Upper lobe of right lung (tissue), 1 donor: ENCODE measurements at places on chromosomes 3 and 15.

- no peaks in the 10 kb centered on the region for H3K36me3 ChIP-seq
- no peak overlapping the region for H3K4me3 ChIP-seq
- no peak for DNase-seq
- no peaks in the 10 kb centered on the region for H3K4me1 ChIP-seq
- H3K27me3 ChIP-seq: no peaks in the 10 kb centered on the region
- no peak overlapping the region for H3K27ac ChIP-seq
Observed at GRCh38 chr3:55468251-55468650, 18.9 kb downstream of the WNT5A start.

DNA sequence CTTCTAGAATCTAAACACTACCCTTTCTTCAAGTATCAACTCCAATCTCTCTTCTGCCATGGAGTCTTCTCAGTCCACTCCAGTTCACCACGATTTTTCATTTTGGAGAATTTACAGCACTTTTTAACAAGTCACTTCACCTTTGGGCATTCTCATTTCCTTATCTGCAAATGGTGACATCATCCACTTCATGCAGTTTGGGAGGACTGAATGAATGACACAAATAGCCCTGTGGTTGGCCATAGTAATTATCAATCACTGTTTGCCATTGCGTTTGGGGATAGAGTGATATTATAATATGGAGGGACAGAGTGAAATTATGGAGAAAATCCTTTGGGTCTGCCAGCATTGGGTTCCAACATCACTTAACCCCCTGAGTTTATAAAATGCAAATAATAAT is 38.0 kb upstream of the TM4SF1 start:
- DNase-seq: no peak
- H3K4me1 ChIP-seq: peaks cover 12% of the 10 kb centered on the region
- no peaks in the 10 kb centered on the region for H3K27me3 ChIP-seq
- H3K4me3 ChIP-seq: no peak overlapping the region

- H3K4me1 ChIP-seq: no peaks in the 10 kb centered on the region
- no peaks in the 10 kb centered on the region for H3K27me3 ChIP-seq
- no peak overlapping the region for H3K27ac ChIP-seq
- no peak for DNase-seq
- H3K4me3 ChIP-seq: no peak overlapping the region
Observed at GRCh38 chr3:45112939-45113338, 33.2 kb downstream of the CDCP1 start.

DNA sequence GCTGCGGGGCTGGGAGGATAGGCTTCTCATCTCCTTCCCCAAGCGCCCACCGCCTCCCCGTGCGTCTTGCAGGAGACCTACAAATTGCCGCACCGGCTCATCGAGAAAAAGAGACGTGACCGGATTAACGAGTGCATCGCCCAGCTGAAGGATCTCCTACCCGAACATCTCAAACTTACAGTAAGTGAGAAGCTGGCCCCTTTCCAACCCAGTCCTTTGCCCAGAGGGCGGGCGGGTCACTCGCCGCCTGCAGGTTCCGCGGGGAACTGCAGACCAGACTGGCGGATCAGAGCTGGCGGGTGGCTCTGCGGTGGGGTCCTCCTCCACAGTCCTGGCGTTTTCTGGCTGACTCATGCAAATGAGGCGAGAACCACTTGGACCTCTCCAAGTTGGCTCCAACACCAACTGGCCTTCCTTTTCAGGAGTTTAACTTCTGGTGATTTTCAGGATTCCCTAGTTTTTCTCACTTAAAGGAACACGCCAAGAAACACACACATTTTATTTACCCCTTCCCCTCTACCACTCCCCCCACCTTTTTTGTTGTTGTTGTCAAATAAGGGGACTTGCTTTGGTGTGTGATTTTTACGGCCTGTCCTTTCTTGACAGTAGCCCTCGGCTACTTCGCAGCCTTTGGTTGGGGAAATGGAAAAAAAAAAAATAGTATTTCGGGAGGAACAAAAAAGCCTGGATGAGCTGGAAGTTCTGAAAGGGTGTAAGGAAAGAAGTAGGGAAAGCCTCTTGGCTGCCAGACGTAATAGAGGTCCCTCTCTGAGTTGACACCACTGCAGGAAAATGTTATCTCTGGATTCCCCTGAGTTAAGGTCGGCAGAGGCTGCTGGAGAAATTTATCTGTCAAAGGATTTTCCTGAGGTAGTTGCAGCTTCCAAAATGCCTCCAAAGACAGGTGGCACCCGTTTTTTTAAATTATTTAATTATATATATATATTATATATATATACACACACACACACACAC is 1.3 kb downstream of the BHLHE40 start:
- H3K36me3 ChIP-seq: peaks cover 37% of the 10 kb centered on the region
- H3K4me3 ChIP-seq: peak overlapping the region; percentile 98
- H3K27ac ChIP-seq: peak overlapping the region; percentile 100
- no peaks in the 10 kb centered on the region for H3K27me3 ChIP-seq
- peaks cover 51% of the 10 kb centered on the region for H3K4me1 ChIP-seq
